ENCODE measurements at places on chromosomes 11 and 22.
A peak's percentile ranks its signal among the peaks of the same experiment; 100 is the strongest.

GRCh38 chr11:111370902-111371578 is 8.0 kb downstream of the POU2AF1 start:
- no peak for DNase-seq

DNA sequence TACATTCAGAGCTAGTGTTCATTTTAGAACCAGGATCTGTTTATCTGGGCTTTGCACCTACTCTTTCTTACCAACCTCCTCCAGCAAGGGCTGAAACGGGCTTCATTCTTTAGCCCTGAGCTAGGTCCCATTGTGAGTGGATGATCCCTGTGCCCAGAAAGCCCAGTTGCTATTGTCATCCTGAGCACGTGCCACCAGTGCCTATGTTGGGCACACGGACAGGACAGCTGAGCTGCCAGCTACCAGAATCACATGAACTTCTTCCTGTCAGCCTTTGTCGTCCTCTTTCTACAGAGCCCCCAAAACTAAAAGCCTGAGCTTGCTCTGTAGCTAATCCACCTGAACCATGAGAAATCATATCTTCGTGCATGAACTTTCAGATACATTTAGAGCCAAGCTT is 74.4 kb upstream of the NTM start:
- no peak for DNase-seq

DNA sequence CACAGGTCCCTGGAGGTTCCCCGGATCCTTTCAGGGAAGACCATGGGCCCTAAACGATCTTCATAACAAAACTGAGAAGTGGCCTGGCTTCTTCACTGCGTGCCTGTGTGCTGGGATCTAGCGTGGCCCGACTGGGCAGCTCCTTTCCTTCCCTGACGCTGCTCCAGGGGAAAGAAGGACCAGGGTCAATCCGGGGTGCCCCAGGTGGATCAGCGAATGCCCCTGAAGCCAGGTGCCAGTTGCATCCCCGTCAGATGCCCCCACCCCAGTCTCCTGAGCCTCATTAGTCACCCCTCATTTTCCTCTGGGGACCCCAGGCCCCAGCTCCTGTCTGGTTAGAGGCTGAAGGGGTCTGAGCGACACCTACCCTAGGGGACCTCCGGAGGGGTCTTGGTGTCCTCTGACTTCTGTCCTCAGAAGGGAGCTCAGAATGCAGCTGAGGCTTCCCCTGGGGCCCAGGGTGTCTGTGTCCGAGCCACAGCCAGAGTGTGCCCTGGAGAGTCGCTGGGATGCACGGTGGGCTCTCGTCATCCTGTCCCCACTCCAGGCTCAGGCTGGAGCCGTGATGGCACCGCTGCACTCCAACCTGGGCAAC is 18.7 kb upstream of the MUC6 start:
- DNase-seq = no peak

GRCh38 chr11:90288212-90288821 is 65.5 kb upstream of the CHORDC1 start:
- DNase-seq = no peak

GRCh38 chr11:77049026-77049425 is 14.8 kb downstream of the B3GNT6 start:
- DNase-seq = peak; percentile 81

GRCh38 chr11:72758304-72758689 is 6.1 kb upstream of the ARAP1 start:
- no peak for DNase-seq

DNA sequence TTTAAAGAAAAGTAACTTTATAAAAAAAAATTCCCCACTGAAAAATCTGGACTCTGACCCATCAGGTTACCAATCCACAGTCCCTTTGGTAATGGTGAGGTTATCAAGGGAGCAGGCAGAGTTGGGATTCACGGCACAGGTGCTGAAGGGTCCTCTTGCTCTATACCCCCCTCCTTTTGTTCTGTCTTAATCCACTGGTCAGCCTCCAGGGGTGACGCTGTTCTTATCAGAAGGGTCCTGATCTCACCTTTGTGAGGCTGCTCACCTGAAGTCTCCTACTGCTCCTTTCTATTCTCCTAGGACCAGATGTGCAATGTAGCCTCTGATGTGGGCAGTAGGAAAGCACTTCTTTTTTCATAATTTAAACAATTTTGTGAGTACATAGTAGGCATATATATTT is 80.6 kb upstream of the E2F8 start:
- DNase-seq = no peak

DNA sequence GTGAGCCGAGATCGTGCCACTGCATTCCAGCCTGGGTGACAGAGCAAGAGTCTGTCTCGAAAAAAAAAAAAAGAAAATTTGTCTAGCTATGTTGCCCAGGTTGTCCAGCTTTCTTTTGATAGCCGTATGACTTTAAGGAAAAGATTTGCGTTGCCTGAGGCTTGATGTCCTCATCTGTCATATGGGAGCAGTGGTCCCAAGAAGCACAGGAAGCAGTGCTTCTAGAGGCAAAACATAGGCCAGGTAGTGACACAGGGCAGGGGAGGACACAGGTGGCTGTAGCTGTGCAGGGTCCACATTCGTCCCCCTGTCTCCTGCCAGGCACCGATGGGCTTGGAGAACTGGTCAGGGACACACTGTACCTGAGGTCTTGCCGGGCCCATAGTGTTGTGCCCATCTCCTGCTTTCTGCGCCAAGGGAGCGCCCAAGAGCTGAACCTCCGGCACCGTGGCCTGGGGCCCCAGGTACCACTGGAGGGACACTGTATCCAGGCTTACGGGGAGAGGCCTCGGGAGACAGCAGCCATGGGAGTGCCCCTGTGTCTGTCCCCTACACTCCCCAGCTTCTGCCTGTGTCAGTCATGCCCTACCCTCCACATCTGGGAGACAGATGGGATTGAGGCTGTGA is 1.4 kb downstream of the LRRC74B start:
- no peak for DNase-seq

DNA sequence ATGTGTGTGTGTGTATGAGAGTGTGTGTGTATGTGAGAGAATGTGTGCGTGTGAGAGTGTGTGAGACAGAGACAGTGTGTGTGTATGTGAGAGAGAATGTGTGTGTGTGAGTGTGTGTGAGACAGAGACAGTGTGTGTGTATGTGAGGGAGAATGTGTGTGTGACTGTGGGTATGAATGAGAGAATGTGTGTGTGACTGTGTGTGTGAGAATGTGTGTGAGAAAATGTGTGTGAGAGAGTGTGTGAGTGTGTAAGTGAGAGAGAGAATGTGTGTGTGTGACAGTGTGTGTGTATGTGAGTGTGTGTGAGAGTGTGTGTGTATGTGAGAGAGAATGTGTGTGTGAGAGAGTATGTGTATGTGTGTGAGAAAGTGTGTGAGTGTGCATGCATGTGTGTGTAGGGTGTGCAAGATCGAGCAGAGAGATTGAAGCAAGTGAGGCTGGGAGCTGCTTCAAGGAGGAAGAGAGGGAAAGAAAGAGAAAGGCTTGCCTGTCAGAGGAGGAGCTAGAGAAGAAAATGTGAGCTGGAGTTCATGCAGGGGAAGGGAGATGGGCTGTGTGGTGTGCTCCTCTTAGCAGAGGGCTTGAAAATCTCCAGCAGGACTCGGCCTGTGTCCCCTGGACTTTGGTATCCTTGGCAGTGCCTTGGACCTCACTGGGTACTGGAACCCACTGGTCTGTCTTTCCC is 27.7 kb upstream of the TP53I11 start:
- DNase-seq = no peak

- DNase-seq = peak; percentile 23
These were observed 276.9 kb downstream of the FAM76B start for GRCh38 chr11:95512682-95513081.

DNA sequence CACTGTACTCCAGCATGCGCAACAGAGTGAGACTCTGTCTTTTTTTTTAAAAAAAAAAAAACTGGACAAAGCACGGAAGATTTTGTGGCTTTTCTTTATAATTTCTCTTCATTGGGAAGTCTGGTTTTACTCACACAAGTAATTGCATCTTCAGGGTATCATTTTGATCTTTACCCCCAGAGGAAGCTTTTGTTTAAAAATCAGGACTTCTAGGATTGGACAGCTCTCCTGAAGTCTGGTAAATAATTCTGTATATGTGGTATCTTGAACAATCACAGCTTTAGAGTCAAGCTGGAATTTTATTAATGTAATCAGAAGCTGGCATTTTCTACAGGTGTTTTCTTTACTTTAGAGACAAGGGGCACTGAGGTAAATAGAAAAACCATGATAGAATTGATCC is 208.1 kb upstream of the NARS2 start:
- no peak for DNase-seq
